CD4-positive, alpha-beta T cell treated with Interferon gamma for 1 hour (primary cell): ENCODE measurements at places on chromosomes 2 and 18.

DNA sequence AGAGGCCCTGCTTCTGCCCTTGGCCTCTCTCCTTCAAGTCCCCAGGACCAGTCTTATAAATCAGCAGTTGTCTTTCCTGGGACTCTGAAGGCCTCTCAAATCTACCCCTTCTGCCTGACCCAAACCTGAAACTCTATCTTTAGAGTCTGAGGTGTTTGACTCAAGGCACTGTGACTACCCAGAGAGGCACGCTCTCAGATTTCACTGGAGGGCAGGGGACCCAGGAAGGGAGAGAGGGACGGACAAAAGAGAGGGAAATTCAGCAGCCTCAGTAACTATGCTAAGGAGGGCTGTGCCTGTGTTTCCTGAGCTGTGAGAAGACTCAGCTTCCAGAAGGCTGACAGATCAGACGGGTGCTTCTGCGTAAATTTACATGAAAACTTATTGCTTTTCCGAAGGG lies 217.8 kb downstream of the HAUS1 start:
- DNase-seq, result no peak

GRCh38 chr2:46485002-46485401 lies 5.6 kb downstream of the TMEM247 start:
- no peak for DNase-seq

DNA sequence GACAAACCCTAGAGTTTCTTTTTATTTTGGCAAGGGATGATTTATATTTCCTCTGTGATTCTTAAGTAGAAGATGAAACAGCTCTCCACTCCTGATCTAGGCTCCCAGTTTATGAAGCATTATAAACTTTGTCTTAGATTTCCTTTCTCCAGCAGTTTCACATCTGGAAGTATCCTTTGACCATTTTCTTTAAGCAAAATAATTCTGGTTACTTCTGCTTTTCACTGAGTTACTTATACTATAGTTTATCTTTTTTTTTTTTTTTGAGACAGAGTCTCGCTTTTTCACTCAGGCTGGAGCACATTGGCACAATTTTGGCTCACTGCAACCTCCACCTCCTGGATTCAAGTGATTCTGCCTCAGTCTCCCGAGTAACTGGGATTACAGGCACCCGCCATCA lies 45.5 kb downstream of the KCMF1 start:
- DNase-seq, result no peak

DNA sequence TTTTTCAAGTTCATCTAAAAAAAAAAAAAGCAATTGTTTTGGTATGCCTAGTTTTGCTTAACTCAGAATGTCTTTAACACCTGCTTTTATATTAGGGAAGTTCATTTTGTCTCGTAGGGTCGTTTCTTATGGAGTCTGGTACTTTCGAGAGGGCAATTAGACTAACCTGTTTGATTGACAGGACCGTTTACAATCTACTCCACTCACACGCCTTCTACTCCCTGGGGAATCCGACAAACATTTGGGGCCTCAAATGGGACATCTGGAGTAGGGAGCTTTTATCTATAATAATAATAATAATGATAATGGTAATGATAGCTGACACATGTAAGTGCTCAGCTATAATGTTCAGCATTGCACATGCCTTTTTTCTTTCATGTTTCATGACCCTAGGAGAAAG lies 261.6 kb upstream of the RASGRP3 start:
- DNase-seq, result no peak

GRCh38 chr2:168565512-168565911 lies 109.4 kb downstream of the CERS6 start:
- DNase-seq, result no peak
